ENCODE measurements at places on chromosomes 1 and 21. TPM values are rescaled to one million over a fixed set of nuclear protein-coding genes. Genes with fewer than 3 reads are reported as not detected.

GRCh38 chr1:114986286-114986685 is 43.3 kb upstream of the TSHB start:
- H3K27ac ChIP-seq, result no peak overlapping the region
- no peaks in the 10 kb centered on the region for H3K36me3 ChIP-seq
- DNase-seq, result no peak

The AMY1C gene
- polyA plus RNA-seq, result not detected

DNA sequence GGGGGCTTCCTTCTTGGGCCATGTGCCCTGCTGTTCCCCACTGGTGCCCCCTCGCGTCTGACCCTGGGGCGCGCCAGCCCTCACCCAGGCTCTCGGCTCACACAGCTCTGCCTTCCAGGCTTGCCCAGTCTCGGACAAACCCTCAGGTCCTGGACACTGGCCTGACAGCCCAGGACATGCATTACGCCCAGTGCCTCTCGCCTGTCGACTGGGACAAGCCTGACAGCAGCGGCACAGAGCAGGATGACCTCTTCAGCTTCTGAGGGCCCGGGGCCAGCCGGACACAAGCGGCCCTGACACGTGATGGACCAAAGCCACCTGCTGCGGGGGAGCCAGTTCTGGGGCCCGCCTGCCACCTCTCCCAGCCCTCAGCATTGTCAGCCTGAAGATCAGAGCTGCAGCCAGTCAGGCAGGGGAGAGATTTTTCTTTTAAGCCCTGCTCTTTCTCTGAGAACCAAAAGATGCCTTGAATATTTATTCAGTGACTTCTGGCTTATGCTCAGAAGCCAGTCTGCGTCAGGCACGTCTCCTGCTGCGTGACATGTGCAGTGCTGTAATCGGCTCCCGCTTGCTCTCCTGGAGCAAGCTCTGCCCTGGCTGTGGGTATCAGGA is 23.4 kb downstream of the LDLRAP1 start:
- no peaks in the 10 kb centered on the region for H3K27me3 ChIP-seq
- peak overlapping the region; percentile 83 for H3K27ac ChIP-seq
- DNase-seq, result peak; percentile 55
- H3K4me1 ChIP-seq, result peaks cover 40% of the 10 kb centered on the region
- H3K4me3 ChIP-seq, result no peak overlapping the region

- no peak overlapping the region for H3K27ac ChIP-seq
- no peak for DNase-seq
- no peaks in the 10 kb centered on the region for H3K36me3 ChIP-seq
- H3K4me3 ChIP-seq, result no peak overlapping the region
- H3K27me3 ChIP-seq, result no peaks in the 10 kb centered on the region
These were observed 31.1 kb downstream of the ERI3 start for GRCh38 chr1:44323947-44324346.

The CELA3B gene
- polyA plus RNA-seq, result not detected

DNA sequence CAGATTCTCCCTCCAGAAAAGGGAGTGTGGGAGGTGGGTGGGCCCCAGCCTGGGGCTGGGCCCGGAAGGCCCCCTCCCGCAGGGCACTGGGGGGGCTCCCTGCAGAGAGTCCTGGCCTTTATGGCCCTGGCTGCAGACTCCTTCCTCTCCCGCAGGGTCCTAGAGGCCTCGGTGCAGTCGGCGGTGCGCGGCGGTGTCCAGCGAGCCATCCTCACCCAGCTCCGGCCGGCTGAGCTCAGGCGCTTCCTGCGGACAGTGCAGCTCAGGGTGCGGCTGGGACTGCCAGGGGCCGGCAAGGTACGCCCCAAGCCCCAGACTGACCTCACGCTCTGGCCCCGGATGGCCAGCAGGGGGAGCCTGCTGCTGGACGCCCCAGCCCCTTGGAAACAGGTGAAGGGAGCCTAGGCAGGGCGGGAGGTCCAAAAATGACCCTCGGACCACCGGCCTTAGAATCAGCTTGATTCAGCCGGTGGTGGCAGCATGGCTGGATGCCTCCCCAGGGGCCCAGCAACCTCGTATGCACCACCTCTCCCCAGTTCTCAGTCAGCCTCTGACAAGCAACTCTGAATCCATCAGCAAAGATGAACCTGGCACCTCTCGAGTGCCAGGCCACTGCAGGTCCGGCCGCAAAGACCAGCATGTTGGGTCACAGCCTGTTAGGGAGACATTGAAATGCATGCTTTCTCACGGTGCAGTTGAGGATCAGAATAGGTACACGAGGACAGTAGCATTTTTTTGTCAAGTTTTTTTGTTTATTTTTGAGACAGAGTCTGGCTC is 20.6 kb downstream of the MTHFR start:
- peak; percentile 15 for DNase-seq
- peaks cover 4% of the 10 kb centered on the region for H3K4me1 ChIP-seq
- peak overlapping the region; percentile 37 for H3K4me3 ChIP-seq
- no peak overlapping the region for H3K27ac ChIP-seq

The SMYD3 gene
- 25.9 TPM for polyA plus RNA-seq

DNA sequence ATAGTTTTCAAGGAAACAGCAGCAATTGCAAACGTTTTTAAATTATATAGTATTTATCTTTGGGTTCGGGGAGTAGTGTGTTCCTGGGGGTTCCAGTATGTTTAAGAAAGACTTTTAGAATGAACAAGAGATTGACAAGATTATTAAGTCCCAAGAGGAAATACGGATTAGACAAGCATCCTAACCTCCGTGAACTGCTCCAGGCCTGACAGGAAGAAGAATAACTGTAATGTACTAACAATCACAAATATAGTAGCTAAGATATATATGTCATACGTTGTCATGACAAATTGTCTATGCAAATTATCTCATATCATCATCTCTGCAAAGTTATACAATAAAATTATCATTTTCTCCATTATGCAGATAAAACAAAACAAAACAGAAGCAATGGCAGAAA is 1397.2 kb downstream of the MRPL39 start:
- no peak for DNase-seq
- H3K27me3 ChIP-seq, result no peaks in the 10 kb centered on the region
- H3K4me1 ChIP-seq, result no peaks in the 10 kb centered on the region
- no peak overlapping the region for H3K4me3 ChIP-seq

DNA sequence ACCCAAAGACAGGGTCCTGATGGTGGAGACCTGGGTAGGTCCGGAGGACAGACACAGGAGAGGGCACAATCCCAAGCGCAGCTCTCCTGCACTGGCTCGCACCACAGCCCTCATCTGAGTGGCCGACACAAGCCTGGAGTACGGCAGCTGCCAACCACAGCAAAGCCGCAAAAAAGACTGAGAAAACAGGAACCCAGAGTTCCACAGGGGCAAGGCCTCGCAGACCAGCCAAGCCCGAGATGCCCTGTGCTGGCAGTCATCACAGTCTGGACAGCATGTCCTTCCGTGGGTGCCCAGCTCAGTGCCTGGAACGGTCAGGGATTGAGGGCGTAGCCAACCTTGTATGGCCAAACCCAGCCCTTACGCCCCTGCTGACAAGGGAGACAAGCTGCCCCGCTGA is 11.4 kb downstream of the ZBTB48 start:
- no peak overlapping the region for H3K4me3 ChIP-seq
- H3K27ac ChIP-seq, result peak overlapping the region; percentile 44
- no peak for DNase-seq
- H3K4me1 ChIP-seq, result peaks cover 8% of the 10 kb centered on the region
- H3K36me3 ChIP-seq, result no peaks in the 10 kb centered on the region

DNA sequence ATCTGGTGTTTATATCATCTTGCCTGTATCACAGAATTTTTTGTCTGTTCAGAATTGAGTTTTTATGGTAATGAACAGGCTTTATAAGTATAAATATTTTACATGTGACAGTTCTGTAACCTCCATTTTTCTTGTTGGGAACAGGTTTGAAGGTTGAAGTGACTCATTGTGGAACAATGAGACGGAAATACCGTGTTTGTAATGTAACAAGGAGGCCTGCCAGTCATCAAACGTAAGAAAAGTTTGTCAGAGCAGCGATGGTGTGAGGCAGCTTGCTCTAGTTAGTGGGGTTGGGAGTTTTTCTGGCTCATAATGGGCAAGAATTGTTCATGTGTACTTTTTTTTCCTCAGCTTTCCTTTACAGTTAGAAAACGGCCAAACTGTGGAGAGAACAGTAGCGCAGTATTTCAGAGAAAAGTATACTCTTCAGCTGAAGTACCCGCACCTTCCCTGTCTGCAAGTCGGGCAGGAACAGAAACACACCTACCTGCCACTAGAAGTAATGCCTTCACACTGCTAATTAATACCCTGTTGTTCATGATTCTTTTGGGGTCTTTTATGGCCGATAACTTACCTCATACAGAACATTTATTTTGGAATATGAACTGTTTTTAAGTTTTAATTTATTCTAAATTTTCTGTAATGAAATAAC is 75.2 kb upstream of the TEKT2 start:
- H3K27me3 ChIP-seq, result no peaks in the 10 kb centered on the region
- no peak for DNase-seq
- H3K4me1 ChIP-seq, result no peaks in the 10 kb centered on the region
- H3K27ac ChIP-seq, result no peak overlapping the region
- H3K36me3 ChIP-seq, result peaks cover 28% of the 10 kb centered on the region

The BNIPL gene
- 0.08 TPM for polyA plus RNA-seq

DNA sequence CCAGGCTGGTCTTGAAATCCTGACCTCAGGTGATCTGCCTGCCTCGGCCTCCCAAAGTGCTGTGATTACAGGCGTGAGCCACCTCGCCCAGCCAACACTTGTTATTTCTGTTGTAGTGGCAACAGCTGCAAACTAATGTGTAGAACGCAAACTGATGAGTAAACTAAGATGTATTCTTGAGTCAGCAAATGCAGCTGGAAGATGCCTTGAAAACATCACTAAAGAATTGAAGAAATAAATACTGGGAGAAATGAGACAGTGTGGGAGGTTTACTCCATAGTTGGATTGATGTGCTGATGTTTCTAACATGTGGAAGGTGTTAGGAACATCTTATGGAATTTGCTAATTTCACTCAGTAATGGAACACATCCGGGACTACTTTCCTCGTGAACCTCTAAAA is 61.3 kb upstream of the KCNE2 start:
- no peak overlapping the region for H3K4me3 ChIP-seq
- no peaks in the 10 kb centered on the region for H3K36me3 ChIP-seq
- no peak for DNase-seq
- no peaks in the 10 kb centered on the region for H3K27me3 ChIP-seq
- no peaks in the 10 kb centered on the region for H3K4me1 ChIP-seq

The SNRPE gene
- 266 TPM for polyA plus RNA-seq

- no peaks in the 10 kb centered on the region for H3K4me1 ChIP-seq
- H3K27ac ChIP-seq, result no peak overlapping the region
- H3K36me3 ChIP-seq, result no peaks in the 10 kb centered on the region
- H3K27me3 ChIP-seq, result no peaks in the 10 kb centered on the region
These were observed 148.9 kb downstream of the ETS2 start for GRCh38 chr21:38954588-38955004.
